Foreskin fibroblast (primary cell): ENCODE measurements at places on chromosomes 2 and 18.

DNA sequence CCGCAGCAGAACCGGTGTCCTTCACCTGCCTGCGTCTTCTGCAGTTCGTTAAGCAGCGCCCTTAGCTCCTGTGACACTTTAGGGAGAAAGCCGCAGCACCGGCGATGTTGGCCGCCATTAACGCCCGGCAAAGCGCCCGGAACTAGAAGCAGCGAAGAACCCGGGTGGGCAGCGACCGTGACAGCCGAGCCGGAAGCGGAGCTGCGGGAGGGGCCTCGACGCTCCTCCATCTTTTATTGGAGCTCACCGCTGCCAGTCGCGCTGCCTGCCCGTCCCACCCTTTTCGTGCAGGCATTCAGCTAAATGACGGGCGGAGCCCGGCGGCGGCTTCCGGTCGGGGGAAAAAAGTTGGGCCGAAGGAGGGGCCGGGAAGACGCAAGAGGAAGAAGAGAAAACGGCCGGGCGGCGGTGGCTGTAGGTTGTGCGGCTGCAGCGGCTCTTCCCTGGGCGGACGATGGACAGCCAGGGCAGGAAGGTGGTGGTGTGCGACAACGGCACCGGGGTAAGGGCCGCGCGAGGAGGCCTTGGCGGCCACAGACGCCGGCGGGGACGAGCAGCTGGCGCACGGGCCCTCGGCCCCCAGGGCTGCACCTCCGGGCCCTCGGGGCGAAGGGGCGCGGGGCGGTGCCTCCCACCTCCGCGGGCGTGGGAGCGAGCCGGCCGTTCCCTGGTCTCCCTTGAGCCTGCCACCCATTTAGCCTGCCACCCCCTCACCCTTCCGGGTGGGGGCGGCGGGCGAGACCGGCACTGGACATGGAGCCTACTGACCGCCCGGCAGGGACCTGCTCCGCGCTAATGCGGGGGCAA is at the start of gene ACTR2:
TSS of gene ACTR2 (plus strand) at position 376 of the 807 bp plus-strand sequence. CDS start at position 455, 79 bp downstream.
- DNase-seq = peak; percentile 97

DNA sequence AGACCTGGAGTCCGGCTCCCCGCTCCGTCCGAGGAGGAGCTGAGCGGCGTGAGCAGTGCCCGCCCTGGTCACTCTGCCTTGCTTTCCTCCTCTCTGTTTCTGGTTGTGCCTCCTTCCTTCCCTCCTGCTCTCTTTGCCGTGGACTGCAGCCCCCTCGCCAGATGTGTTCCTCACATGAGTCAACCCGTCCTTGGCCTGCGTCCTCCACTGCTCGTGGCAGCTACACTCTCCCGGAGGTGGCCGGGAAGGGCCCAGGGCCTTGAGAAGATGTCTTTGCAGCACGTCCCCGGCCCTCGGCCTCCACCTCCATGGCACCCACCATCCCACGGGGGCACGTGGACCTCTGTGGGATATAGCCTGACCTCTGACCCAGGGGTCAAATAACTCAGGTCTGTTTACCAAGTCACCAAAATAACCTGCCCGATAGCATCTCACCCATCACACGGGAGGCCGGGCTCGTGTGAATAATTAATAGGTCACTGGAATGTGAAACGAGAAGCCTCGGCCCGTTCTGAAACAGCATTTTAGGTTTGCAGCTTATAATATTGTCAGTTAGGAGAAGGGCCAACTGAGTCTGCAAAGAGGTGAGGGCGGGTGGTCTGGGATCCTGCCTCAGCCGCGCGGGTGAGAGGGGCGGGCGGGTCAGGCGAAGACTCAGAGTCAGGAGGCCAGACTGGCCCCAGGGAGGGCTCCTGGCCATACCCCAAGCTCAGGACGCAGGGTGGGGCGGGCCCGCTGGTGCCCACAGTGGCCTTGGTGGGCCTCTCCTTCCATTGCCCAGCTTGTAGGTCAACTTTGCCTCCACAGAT is 42.6 kb downstream of the NFATC1 start:
- DNase-seq = no peak

DNA sequence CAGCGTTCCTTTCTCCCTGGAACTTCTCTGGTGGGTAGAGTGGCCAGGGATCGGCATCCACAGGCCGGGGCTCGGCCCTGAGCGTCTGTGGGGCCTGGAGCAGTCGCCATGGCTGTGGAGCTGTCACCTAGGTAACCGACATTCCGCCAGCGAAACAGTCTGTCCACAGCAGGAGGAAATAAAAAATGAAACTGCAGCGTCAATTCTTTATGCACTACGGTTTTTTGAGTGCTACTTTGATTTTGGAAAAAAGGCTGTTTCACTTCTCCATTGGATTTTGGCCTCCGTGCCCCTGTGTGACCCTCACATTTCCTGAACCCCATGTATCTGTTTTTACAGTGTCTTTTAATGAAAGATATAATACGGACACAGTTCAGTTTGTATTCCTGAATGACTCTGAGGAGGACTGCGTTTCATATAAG is 163.4 kb downstream of the LDLRAD4 start:
- DNase-seq = no peak

DNA sequence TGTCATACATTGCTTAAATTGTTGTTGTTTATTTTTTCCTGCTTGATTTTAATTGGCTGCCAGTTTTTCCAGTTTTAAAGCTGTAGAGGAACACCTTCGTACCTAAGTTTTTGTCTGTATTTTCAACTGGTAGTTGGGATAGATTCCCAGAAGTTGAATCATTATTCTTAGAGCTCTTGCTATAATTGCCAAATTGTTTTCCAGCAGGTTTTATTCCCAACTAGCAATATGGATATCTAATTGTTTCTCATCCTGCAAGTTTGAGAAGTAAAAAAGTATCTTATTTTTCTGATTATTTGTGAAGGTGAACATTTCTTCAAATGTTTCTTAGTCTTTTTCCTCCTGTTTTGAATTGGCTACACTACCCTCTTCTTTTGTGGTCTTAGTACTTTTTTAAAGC is 6.7 kb downstream of the SMARCAL1 start:
- no peak for DNase-seq

DNA sequence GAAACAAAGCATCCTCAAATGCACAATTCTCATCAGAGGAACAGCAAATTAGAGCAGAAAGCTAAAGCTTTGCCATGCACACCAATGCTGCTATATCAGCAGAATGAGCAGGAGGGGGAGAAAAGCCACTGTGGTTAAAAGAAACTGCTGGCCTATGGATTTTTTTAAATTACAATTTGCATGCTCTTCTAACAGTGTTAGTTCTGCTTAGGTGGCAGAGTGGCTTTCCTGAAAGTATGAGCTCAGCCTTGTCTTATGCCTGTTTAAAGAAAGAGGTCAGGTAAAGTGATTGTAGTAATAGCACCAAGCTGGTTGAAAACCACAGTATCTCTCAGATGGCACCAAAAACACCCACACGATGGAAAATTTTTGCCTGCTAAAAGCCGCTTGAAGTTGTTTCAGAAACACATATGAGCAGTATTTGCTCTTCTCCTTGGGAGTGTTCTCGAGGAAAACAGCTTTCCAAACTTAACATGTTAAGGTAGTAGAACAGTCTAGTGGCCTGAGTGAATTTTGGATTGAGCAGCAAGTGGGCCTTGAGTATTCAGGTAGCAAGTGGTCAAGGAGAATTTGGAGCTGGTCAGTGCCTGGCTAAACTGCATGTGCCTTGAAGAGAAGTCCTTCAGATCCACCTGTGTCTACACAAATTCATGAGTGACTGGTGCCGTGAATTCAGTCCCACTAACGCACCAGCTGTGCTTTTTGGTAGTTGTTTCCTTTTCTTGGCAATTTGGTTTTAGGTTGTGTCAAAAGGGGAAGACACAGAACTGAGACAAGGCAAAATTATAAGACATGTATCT is 19.6 kb upstream of the NDUFV2 start:
- no peak for DNase-seq

GRCh38 chr2:187136646-187137045 is 287.7 kb upstream of the ZSWIM2 start:
- DNase-seq = no peak

DNA sequence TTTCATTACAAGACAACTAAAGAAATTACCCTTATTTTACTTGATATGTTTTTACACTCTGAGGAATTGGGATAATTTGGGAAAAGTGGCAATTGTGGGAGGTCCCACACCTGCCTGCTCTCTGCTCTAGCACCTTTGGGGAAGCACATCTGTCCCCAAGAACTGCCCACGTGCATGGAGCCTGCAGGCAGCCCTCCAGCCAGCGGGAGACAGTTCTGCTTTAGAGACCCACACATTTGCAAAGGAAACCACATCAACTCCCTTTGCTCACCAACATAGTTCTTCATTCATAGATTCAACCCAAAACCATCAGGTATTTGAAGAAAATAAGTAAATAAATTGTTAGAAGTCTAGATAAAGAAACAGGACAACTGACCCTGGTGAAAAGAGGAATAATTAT is 239.9 kb upstream of the ID2 start:
- no peak for DNase-seq

DNA sequence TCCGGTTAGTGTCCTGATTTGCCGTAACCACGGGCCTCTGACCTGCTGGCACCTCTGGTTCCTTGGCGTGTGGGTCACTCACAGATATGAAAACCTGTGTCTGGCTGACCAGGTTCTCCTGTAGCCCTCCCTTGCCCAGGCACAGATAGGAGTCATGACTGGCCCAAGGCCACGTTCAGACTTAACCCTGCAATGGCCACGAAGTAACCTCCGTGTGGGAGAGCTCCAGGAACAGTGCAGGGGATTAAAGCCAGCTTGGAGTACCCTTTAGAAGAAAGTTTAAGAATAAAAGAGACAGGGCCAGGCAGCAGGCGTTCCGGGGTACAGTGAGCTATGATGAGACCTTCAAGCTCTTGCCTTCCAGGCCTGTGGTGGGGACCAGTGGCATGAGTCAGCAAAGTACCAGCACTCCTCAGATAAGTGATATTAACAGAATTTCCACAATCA is 25.5 kb downstream of the CENPO start:
- DNase-seq = no peak

- peak; percentile 16 for DNase-seq
Measured at GRCh38 chr2:118748245-118748885, 99.1 kb downstream of the EN1 start.

GRCh38 chr2:64568836-64569235 is 44.7 kb downstream of the AFTPH start:
- no peak for DNase-seq

GRCh38 chr2:207041279-207041678 is 102.0 kb downstream of the CPO start:
- no peak for DNase-seq
